Activated CD4-positive, alpha-beta T cell treated with anti-CD3 and anti-CD28 coated beads, Interleukin-2, amount 50 U/mL, for 4 hours (primary cell): ENCODE measurements at places on chromosomes 6 and 20.
A peak's percentile ranks its signal among the peaks of the same experiment; 100 is the strongest.

- no peak for DNase-seq
Observed at GRCh38 chr20:58441723-58442122, 52.7 kb downstream of the VAPB start.

DNA sequence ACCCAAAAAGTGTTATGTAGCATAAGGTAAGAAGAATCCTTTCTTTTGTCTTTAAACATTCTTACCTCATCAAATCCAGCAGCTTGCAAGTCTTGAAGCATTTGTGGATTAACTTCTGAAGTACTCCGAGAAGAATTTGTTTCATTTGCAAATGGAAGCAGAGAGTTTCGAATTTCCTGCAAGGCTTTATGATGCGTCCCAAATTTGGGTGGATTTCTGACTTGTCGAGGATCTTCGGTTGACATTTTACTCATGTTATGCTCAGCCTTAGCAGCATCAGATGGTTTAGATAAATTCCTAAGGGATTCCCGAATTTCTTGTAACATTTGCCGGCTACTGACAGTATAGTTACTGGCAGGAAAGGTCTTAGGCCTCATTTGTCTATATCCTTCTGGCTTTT lies 16.2 kb downstream of the LATS1 start:
- DNase-seq, result no peak

GRCh38 chr6:47729019-47729418 lies 30.6 kb downstream of the ADGRF4 start:
- DNase-seq, result no peak

GRCh38 chr6:13663986-13664385 lies 47.6 kb downstream of the RANBP9 start:
- DNase-seq, result no peak

DNA sequence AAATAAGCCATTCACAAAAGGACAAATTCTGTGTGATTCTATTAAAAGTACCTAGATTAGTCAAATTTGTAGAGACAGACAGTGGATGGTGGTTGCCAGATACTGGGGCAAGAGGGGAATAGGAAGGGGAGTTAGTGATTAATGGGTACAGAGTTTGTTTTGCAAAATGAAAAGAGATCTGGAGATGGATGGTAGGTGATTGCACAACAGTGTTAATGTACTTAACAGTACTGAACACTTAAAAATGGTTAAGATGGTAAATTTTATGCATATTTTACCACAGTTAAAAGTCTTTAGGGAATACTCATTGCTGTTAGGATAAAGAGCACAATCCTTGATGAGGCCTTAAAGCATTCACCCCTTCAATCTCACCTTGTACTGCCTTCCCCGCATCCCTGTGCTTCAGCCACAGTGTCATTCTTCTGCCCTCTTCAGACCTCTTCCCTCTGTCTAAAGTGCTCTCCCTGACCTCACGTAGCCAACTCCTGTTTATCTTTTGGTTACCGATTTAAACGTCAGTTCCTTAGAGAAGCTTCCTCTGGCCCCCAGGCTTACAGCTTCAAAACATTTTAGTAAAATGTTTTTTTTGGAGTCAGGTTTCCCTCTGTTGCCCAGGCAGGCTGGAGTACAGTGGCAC lies 11.8 kb downstream of the PSMF1 start:
- DNase-seq, result no peak

GRCh38 chr20:45945678-45946148 lies 11.2 kb downstream of the PCIF1 start:
- no peak for DNase-seq

DNA sequence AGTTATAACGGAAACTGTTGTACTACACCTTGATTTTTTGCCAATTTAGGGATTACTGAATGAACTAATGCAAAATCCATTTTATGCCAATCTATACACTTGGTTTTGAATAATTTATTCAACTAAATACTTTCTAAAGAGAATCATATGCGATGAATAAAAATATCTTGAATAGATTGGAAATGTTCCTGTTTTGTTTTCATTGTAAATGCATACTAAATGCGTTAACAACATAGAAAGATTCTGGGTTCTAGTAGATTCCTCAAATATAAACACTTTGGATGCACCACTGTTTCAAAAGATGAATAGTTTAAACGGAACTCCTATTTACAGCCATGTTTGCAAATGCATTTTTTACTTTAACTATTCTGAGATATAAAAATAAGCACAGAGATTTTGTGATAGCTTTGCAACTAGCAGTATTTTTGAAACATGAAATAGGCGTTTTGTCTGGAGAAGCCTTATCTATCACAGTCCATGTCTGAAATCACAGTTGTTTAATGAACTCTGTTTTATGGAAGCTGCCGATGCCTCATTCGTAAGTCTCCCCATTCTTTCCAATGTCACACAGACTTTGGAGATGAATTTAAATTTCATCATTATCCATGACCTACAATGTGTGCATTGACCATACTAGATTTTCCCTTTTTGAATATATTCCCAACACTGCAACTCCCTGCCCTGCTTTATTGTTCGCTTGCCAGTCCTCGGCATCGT lies 277.7 kb upstream of the QKI start:
- DNase-seq, result no peak

DNA sequence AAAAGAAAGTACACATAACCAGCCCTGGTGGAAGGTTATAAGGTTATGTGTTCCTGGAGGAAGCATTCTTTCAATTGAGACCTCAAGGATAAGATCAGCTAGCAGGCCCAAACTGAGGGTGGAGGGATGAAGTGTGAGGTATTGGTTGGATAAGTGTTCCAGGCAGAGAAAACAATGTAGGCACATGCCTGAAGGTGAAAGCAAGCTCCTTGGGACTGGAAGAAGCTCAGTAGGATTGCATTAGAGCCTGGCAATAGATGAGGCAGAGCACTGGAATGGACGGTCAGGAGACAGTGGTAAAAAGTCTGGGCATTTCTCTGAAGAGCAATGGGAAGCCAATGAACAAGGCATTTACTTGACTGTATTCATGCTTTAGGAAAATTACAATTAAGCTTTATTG lies 89.9 kb upstream of the SHLD1 start:
- no peak for DNase-seq

DNA sequence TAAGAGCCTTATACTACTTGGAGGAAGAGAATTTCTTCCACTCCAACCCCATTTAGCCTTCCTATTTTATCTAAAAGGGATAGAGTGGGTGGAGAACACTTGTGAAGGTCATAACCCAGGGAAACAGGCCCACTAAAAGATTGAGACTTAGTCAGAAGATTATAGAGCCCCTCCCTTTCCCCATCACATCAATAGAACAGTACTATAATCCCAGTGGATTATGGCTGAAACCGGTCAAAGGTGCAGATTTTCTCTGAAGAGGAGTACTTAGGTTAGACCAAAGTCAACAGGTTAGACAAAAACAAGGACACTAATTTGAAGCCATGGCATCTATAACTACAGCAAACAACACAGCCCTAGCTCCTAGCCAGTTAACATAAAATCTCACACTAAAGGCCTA lies 330.9 kb upstream of the NOX3 start:
- DNase-seq, result no peak

- DNase-seq, result no peak
Observed at GRCh38 chr6:16205377-16206144, 32.8 kb upstream of the GMPR start.

DNA sequence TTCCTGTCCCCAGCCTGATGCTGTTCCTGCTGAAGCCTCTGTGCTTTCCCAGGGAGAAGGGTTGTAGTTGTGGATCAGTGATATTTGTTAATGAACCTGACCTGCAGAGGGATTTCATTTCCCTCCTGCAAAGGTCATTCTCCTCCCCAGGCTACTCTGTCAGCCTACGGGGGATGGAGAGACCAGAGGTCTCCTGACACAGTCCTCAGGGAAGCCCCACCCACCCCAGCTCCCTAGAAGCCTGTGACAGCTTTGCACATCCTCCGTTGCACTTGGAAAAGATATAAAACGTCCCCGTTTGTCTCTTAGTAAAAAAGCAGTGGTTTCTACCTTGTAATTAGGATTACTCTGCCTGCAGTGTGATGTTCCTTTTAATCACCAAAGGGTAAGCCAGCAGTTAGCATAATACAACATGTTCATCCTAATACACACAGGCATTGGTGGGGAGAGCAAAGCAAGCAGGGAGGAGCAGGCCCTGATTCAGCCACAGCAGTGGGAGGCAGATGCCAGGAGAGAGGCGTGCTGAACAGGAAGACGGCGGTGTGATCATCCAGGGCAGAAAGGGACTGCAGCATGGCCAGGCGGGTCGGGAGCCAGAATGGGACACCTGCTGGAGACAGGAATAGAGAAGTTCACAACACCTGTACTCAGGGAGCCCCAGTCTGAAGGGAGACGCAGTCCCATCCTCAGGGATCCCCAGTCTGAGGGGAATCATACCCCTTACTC lies 293.5 kb downstream of the LRFN2 start:
- no peak for DNase-seq

GRCh38 chr6:149484733-149485700 lies at the start of gene ZC3H12D:
Gene ZC3H12D (minus strand): TSS chr6:149485014. CDS start chr6:149474543, 10,471 bp downstream.
- peak; percentile 74 for DNase-seq

DNA sequence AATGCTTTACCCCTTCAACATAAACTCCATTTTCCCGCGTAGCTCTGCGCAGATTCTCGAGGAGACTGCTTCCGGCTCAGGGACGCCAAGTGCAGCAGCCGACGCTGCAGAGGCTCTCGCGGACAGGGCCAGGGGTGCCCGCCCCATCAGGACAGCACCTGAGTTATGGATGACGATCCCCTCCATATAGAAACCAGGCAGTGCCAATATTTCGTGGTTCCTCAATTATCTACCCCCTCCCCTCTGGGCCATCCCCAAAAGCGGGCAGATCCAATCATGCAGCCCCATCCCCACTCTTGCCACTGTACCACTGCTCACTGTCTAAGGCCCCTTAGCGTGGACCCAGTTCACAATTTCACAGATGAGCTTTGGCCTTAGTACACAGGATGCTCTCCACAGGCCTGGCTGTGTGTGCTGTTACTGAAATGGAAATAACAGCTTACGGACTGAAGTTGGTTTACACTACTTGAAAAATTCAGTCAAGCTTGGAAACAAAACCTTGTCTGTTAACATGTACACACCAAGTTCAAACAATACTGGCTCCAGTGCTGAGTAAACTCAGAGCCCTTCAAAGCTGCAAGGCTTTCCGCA lies 74.5 kb downstream of the DACT2 start:
- no peak for DNase-seq

GRCh38 chr6:128479991-128480390 lies 40.4 kb downstream of the PTPRK start:
- DNase-seq, result no peak

DNA sequence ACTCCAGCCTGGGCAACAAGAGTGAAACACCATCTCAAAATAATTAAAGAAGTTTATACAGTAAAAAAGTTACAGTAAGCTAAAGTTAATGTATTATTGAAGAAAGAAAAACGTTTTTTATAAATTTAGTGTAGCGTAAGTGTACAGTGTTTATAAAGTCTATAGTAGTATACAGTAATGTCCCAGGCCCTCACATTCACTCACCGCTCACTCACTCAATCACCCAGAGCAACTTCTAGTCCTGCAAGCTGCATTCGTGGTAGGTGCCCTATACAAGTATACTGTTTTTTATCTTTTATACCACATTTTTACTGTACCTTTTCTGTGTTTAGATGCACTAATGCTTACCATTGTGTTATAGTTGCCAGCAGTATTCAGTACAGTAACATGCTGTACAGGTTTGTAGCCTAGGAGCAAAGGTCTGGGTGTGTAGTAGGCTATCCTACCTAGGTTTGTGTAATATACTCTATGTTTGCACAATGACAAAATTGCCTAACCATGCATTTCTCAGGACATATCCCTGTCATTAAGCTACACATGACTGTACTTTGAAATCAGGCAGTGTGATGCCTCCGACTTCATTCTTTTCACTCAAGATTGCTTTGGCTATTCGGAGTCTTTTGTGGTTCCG lies 16.7 kb downstream of the MGME1 start:
- DNase-seq, result no peak

GRCh38 chr6:100472674-100473073 lies 8.0 kb upstream of the SIM1 start:
- DNase-seq, result no peak

- DNase-seq, result peak; percentile 55
Observed at GRCh38 chr20:63635431-63636141, 8.7 kb upstream of the GMEB2 start.

DNA sequence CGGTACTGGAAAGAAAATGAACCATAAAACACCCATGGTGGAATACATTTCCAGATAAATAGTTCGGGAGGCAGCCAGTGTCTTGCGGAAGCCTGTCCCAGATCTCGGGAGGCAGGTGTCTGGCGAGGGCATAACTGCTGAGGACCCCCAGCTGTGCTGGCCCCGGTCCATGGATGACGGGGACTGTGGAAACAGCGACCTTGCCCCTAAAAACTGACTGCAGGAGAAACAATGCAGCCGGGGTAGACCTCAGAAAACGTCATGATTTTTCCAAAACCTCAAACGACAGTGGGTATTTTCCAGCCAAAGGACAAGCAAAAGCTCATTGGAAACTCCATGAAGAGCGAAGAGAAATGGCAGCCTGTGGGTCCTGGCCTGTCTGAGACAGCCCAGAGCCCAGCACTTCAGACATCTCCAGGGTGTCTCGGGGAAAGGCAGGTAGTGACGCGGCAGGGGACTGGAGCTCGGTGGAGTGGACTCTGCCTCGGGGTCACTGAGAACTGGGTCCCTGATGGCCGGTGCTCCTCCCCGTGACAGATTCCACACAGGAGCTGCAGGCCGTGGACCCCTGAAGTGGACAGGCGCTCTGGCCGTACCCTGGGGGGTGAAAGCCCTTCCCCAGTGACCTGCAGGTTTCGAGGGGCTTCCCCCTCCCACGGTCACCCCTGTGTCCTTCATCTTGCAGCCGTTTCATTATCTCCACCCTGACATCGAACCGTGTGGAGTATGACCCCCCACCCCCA lies 188.6 kb downstream of the SYNDIG1 start:
- DNase-seq, result no peak

- no peak for DNase-seq
Observed at GRCh38 chr6:131947986-131948661, 3.0 kb downstream of the CCN2 start.

DNA sequence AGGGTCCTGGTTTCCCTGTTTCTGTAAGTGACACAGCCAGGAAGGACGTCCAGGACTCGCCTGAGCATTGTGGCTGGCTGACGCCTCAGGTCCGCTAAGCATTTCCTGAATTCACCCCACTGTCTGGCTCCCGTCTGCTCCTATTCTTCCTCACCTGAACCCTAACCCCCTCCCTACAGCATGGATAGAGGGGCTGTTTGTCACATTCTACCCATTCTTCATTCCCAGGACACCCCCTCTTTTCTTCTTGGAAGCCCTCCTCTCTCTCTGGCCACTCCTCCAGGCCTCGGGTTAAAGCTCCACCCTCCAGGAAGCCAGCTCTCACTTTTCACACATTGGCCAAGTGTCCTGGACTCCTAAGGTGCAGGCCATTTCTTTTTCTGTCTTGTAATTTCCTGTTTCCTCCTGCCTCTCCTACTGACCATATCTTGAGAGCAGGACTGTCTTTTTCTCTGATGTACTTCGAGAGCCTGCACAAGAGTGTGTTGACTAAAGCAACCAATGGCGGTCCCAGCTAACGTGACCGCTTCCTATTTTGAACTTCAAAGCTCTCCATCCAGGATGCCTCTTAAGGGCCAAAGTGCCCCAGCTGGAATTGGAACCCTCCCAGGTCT lies 24.2 kb upstream of the MYMX start:
- no peak for DNase-seq

DNA sequence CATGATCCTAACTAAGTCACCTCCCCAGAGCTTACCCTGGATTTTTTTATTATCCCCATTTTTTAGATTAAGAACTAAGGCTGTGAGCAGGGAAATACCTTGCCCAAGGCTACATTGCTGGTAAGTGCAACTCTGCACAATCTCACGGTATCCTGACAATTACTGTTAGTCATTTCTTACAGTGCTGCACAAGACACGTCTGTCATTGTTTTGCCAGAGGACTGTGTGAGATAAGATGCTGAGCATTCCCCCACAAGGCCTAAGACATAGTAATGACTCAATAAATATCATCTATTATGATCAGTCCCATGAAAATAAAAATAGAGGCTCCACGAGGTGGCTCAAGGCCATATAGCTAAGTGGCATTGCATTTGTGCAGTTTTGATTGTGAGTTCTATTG lies 21.0 kb downstream of the PFDN4 start:
- no peak for DNase-seq
